ENCODE measurements at places on chromosomes 5 and 9.

DNA sequence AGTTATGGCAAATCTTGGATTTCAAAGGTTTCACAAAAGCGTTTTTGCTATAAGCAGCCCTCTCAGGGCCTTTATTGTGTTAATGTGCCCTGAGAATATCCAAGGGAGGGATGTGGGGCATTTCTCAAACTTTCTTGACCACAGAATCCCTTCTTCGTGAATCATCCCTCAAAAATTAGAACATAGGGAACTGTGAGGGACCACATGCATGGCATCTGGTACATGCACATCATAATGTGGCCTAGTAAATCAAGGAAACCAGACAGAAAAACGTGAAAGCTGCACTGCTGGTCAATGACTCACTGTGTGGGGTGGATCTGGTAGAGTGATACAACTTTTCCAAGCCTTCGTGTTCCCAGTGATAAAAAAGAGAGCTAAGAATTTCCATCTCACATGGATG, 22.4 kb downstream of the DDX31 start:
- no peak for DNase-seq

GRCh38 chr9:71858812-71859211, 52.2 kb downstream of the ABHD17B start:
- no peak for DNase-seq

GRCh38 chr9:91852801-91853347, 97.2 kb downstream of the ROR2 start:
- DNase-seq: no peak

DNA sequence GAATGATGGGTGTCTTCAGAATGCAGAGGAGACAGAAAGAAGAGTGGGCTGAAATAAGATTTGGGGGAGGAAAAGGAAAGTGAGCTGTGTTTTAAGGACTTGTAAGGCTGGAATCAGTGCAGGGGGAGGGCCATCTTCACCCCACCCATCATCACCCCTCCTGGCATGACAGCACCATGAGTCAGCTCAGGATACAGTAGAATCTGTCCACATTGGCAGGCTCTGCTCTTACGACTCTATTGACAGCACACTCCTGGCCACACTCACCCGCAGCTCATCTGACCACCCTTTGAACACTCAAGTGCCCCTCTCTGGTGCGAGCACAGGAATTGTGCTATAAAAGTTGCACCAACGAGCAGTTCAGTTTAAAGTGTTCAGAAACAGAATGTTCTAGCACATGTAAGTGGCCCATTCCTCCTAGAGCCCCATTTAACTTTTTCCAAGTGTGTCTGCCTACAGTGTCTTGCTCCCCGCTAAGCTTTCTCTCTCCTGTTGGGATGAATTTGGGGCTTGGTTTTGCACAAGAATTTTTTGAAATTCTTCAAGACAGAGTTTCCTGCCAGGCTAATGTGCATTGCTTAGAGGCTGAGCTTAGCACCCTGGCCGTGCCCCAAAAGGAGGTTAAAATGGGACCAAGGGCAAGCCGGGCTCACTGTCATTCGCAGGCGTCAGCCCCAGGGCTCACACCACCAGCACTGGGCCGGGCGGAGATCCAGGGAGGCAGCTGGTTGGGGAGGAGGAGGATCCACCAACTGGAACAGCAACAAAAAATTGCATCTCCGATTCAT, 12.0 kb downstream of the ADRA1B start:
- DNase-seq: peak; percentile 49

DNA sequence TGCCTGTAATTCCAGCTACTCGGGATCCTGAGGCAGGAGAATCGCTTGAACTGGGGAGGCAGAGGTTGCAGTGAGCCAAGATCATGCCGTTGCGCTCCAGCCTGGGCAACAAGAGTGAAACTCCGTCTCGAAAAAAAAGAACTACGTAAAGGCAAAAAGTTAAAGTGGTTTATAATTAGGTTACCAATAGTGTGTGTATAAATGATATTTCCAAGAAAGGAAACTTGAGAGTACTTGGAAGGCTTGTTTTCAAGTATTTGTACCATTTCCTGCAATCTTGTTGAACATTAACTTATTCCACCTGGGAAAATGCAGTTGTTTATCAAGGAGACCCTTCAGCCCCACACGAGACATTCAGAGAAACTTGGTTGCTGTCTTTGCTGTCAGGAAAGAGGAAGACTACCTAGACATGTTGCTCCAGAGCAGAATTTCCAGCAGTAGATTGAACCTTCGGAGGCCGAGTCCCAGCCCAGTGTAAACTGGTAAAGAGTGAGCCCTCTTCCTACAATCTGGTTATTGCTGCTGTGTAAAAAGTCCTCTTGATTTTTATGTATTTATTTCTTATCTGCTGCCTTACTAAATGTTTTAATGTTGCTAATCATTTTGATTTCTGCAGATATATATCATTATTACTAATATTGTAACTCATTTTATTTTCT, 30.1 kb downstream of the STXBP1 start:
- no peak for DNase-seq

DNA sequence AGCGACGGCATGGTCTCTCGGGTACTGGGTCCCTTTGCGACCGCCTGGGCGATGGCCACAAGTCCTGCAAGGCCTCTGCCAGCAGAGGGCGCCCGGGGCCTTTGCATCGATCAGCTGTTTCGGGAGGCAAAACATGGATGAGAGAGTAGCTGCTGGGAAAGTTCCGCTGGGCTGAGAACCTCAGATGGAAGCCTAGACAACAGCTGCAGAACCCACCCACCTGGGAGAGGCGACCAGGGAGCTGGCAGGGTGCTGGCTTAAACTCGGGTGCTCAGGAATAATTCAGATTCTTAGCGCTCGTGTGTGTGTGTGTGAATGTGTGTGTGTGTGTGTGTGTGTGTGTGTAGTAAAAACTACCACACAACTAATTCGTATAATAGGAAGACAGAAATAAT, 50.0 kb downstream of the TRIM32 start:
- DNase-seq: peak; percentile 82

All from 8988T (cell line).